ENCODE measurements at places on chromosomes 7 and 10.

GRCh38 chr7:76514926-76515771 lies 4.8 kb downstream of the UPK3B start:
- no peak for DNase-seq

DNA sequence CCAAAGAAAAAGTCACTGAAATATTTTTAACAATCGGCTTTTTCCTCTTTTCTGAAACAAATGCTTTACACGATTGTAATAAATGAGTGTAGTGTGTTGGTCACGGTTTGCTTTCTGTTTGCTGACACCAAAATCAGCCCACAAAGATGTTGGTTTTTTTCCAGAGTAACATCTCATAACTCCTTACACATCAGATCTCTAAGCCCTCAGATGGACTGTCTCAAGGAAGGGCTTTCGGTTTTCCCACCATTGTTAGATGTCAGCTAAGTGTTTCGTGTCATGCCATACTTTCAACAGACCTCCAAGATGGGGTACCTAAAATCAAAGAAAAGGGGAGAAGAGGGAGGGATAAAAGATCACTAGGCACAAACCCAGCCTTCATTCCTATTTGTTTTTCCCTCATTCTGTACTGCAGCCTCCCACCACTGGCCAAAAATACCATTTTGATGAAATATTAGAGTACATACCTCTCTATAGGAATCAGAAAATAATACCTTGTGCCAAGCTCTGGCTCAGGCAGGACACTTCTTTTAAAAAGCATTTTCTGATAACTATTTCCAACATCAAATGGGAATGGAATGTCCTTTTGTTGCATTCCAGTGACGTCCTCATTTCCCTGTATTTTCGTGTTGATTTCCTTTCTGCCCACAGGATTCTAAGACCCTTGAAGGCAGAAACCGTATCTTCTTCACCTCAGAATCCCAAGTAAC lies 159.1 kb downstream of the DGKI start:
- no peak for DNase-seq

GRCh38 chr10:112202561-112203241 lies 19.1 kb upstream of the GPAM start:
- no peak for DNase-seq

DNA sequence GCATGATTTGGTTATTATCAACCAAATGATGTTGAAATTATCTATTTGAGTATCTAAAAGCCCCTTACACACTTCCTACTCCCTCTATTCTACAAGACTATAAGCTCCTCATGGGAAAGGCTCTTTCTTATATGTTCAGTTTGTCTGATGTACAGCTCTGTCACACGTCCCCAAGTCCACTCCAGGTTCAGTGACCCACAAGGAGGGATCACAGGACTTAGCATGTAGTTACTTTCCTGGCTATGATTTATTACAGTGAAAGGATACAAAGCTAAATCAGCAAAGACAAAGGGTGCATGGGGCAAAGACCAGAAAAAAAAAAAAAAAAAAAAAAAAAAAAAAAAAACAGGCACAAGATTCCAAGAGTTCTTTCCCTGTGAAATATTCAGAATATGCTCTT lies 125.6 kb upstream of the TMEM106B start:
- DNase-seq, result no peak

GRCh38 chr7:64908358-64908757 lies 5.3 kb downstream of the ZNF273 start:
- no peak for DNase-seq
